ENCODE measurements at places on chromosomes 4 and X. TPM values are rescaled to one million over a fixed set of nuclear protein-coding genes. Genes with fewer than 3 reads are reported as not detected.

- H3K4me3 ChIP-seq = no peak overlapping the region
- H3K36me3 ChIP-seq = no peaks in the 10 kb centered on the region
- no peak for DNase-seq
- no peaks in the 10 kb centered on the region for H3K4me1 ChIP-seq
Measured at GRCh38 chr4:140439644-140440142, 12.2 kb upstream of the CLGN start.

DNA sequence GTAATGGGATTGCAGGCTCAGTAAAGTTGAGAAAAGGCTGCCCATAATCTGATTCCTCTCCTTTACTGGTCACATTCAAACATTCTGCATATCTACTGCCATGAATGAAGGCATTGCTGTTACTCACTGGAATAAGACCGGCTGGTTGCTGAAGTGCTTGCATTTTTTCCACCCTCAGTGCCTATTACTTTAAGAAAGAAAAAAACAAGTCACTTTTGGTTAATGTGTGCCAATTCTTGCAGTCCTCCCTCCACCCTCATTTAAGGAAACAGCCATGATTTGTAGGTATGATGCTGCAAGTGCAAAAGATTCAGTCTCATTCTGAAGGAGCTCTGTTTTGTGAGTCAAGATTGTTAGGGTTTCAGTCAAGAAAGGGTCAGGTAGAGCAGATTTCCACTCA is 94.9 kb downstream of the EMCN start:
- no peaks in the 10 kb centered on the region for H3K4me1 ChIP-seq
- H3K27ac ChIP-seq = no peak overlapping the region
- no peak overlapping the region for H3K4me3 ChIP-seq
- DNase-seq = no peak
- H3K36me3 ChIP-seq = no peaks in the 10 kb centered on the region
- no peaks in the 10 kb centered on the region for H3K27me3 ChIP-seq

- H3K4me1 ChIP-seq = no peaks in the 10 kb centered on the region
- H3K27ac ChIP-seq = no peak overlapping the region
- H3K36me3 ChIP-seq = no peaks in the 10 kb centered on the region
- no peak overlapping the region for H3K4me3 ChIP-seq
- DNase-seq = no peak
- no peaks in the 10 kb centered on the region for H3K27me3 ChIP-seq
Measured at GRCh38 chrX:135981668-135982067, 3.6 kb upstream of the SLC9A6 start.

DNA sequence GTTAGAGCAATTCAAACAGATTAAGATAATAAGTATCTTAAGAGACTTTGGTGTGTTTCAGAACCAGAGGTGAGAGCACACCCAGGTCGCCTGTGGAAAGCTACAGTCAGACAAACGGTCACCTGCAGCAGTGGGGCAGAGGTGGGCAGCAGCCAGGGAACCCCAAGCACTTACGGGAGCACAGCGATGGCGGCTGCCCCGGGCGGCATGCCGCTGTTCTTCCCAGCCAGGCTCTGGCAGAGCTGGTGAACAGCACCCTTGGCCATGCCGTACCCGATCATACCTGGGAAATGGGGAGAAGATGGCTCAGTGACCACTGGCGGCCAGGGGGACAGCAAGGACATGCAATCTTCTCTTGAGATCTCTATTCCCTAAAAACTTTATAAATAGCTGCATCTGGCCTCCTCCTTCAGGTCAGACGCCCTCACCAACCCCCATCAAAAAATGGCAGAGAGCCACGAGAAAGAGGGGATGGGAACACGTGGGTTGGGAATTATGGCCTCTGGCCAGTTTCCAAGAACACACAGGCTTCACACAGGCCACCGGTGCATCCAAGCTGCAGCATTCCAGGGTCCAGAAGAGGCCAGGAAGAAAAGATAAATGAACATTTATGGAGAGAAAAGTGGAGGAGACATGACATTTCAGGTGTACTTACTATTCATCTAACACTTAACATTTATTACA is 19.7 kb downstream of the QDPR start:
- no peak for DNase-seq
- peaks cover 33% of the 10 kb centered on the region for H3K4me1 ChIP-seq

The MAP9 gene
- 2.0 TPM for total RNA-seq

DNA sequence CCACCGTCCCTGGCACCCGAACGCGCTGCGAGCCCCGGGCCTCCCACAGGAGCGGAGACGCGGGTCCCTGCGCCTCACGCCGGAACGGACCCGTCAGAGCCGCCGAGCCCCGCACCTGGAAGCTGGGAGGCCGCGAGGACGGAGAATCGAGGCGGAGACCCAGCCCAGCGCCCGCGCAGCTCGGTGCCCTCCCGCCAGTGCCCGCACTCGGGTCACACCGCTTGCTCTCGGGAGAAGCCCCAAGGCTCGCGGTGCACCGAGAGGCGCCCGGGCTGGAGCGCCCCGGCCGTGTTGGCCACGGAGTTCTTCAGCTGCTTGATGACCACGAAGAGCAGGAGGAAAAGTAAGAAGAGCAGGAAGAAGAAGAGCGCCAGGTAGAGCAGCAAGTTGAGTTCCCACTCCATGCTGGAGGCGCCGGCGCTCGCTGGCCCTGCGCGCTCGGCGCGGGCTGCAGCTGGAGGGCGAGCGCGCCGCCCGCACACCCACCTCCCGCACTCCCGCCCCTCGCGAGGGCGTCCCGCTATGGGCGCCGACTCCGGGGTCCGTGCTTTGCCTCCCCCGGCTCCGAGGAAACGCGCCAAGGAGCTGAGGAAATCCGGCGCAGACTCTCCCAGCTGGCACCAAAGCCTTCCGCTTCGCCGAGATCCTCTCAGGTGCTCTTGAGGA is at the start of gene SMIM43:
SMIM43 (minus strand) TSS at position 463 of the 666 bp plus-strand sequence; CDS start at position 404, 59 bp downstream.
- H3K36me3 ChIP-seq = no peaks in the 10 kb centered on the region
- H3K4me1 ChIP-seq = peaks cover 3% of the 10 kb centered on the region
- no peak within 1 kb of the TSS for H3K4me3 ChIP-seq
- no peak within 1 kb of the TSS for H3K27ac ChIP-seq

The AKAP17A gene
- total RNA-seq = 49.1 TPM

DNA sequence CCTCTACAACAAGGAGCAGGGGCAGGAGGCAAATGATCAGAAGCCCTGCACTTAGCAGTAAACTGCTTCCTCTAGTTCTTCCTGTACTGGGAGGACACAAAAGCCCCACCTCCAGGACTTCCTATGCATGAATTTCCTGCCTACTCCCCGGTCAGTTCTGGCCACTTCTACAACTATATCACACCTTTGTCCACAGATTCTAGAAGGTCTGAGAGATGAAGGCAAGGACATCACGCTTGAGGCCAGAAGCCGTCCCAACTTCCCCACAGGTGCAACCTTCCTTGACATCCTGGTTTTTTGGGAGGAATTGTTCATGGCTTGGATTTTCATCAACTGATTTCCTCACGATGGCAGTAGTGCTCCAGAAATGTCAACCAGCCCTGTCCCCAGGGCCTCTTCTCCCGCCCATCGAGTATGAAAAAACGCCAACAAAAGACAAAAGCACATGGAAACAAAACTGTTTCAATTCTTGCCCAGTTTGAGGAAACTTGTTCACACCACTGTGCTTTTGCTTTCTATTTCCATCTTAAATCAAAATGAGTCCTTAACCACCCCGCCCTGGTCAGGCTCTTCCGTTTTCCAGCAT is 206.5 kb upstream of the STK26 start:
- no peak overlapping the region for H3K4me3 ChIP-seq
- peaks cover 17% of the 10 kb centered on the region for H3K4me1 ChIP-seq
- no peaks in the 10 kb centered on the region for H3K36me3 ChIP-seq
- DNase-seq = no peak

The ZNF732 gene
- total RNA-seq = 0.89 TPM

GRCh38 chr4:79651456-79651855 is 243.4 kb upstream of the GK2 start:
- no peak for DNase-seq
- no peaks in the 10 kb centered on the region for H3K27me3 ChIP-seq
- H3K27ac ChIP-seq = no peak overlapping the region
- no peaks in the 10 kb centered on the region for H3K36me3 ChIP-seq

GRCh38 chr4:11328401-11328800 is 100.3 kb downstream of the HS3ST1 start:
- H3K4me3 ChIP-seq = no peak overlapping the region
- H3K36me3 ChIP-seq = no peaks in the 10 kb centered on the region
- no peaks in the 10 kb centered on the region for H3K27me3 ChIP-seq
- no peak overlapping the region for H3K27ac ChIP-seq
- no peak for DNase-seq

DNA sequence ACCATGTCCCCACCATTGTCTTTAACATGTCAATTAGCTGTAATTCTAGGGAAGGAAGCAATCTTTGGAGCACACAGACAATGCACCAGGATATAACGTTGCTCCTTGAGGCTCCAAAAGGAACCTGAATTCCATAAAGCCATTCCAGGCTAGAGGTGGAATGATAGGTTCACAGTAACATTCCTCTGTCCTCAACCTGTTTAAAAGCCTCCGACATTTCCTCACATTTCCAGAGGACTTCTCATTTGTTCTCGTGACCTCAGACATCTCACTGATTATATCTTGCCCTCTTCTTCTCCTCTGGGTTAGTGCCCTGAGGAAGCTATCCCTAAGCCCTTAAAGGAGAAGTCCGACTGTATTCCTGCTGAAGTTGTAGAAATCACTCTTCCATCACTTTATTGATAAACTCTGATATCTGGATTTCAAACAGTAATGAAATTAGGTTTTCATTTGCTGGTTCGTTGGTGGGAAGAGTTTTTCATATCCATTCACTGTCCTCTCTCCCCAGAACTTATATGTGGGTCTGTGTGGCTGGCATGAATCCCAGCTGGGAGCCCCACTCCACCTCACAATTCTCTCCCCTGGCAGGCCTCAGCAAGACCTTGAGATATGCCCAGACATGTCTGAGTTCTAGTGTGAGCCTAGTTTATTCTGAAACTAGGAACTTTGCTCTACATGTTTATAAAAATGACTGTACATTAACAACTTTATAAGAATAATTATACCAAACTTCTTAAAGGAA is 44.2 kb upstream of the PRSS12 start:
- no peaks in the 10 kb centered on the region for H3K36me3 ChIP-seq
- DNase-seq = no peak
- no peak overlapping the region for H3K27ac ChIP-seq
- H3K27me3 ChIP-seq = no peaks in the 10 kb centered on the region
- H3K4me3 ChIP-seq = no peak overlapping the region

DNA sequence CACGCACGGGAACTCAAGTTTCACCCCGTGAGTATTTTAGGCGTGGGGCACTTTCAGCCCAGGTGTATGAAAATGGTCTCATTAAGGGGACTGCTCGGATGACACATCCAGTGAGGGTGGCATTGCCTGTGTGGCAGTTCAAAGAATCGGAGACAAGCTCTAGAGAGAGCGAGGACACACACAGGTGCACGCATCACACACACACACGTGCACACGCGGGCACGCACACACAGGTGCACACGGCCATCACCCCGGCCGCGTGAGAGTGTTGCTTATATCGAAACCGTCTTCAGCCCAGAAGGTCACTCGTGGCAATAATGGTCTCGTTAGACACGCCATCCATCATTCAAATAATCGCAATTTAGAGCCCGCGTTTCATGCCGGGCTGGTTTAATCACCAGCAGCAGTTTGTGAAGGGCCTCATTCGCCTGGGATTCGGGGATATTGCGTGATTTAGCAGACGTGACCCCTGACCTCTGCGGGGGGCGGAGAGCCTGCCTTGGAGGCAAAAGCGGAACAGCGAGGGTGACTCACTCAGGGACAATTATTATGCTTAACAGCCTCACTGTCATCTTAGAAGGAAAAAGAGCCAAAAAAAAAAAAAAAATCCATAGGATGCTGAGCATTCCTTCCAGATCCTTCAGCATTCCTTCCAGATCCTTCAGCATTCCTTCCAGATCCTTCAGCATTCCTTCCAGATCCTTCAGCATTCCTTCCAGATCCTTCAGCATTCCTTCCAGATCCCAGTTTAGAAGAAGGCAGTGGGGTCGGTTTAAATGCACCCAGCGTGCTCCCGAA is 89.4 kb upstream of the PPP2R3B start:
- no peaks in the 10 kb centered on the region for H3K27me3 ChIP-seq
- H3K4me3 ChIP-seq = no peak overlapping the region
- H3K4me1 ChIP-seq = no peaks in the 10 kb centered on the region
- no peak overlapping the region for H3K27ac ChIP-seq
- DNase-seq = no peak

- no peak overlapping the region for H3K27ac ChIP-seq
- no peaks in the 10 kb centered on the region for H3K4me1 ChIP-seq
- H3K4me3 ChIP-seq = no peak overlapping the region
- no peaks in the 10 kb centered on the region for H3K27me3 ChIP-seq
Measured at GRCh38 chr4:59814402-59815010, 1385.6 kb upstream of the ADGRL3 start.

The EOLA2 gene
- 10.5 TPM for total RNA-seq

DNA sequence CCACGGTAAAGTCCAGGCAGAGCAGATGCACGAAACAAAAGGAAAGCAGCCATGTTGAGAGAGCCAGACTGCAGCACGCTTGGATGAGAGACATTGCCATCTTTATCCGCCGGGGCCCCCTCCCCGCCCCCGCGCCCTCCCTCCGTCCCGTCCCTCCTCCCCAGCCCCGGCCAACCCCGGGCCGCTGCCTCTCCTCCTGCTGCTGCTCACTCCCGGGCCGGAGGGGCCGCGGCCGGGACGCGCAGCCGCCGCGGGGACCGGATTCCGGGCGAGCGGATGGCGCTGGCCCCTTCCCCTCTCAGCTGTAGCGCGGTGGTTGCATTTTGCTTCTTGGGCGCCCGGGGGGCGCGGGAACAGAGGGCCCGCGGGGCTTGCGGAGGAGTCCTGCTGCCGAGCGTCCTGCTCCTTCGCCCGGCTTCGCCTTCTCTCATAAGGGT is 542 bp downstream of the RNF150 start:
- H3K27me3 ChIP-seq = peaks cover 3% of the 10 kb centered on the region

GRCh38 chrX:153435845-153436244 is 10.0 kb downstream of the TREX2 start:
- DNase-seq = no peak
- H3K4me1 ChIP-seq = no peaks in the 10 kb centered on the region
- no peaks in the 10 kb centered on the region for H3K27me3 ChIP-seq
- H3K27ac ChIP-seq = no peak overlapping the region

- no peak overlapping the region for H3K4me3 ChIP-seq
- H3K27me3 ChIP-seq = no peaks in the 10 kb centered on the region
- H3K4me1 ChIP-seq = no peaks in the 10 kb centered on the region
- peak; percentile 10 for DNase-seq
- H3K27ac ChIP-seq = no peak overlapping the region
Measured at GRCh38 chr4:3339577-3339976, 46.8 kb downstream of the RGS12 start.

- H3K4me1 ChIP-seq = no peaks in the 10 kb centered on the region
- DNase-seq = no peak
- no peaks in the 10 kb centered on the region for H3K27me3 ChIP-seq
- no peak overlapping the region for H3K4me3 ChIP-seq
- H3K27ac ChIP-seq = no peak overlapping the region
- no peaks in the 10 kb centered on the region for H3K36me3 ChIP-seq
Measured at GRCh38 chrX:34140816-34141215, 8.7 kb upstream of the FAM47A start.

The TEX11 gene
- total RNA-seq = 0.08 TPM

- no peak overlapping the region for H3K27ac ChIP-seq
- no peaks in the 10 kb centered on the region for H3K4me1 ChIP-seq
- H3K36me3 ChIP-seq = no peaks in the 10 kb centered on the region
- no peak overlapping the region for H3K4me3 ChIP-seq
Measured at GRCh38 chr4:88533937-88534750, 10.6 kb upstream of the PYURF start.

- H3K36me3 ChIP-seq = no peaks in the 10 kb centered on the region
- no peak for DNase-seq
- no peak overlapping the region for H3K4me3 ChIP-seq
- no peaks in the 10 kb centered on the region for H3K27me3 ChIP-seq
Measured at GRCh38 chr4:158818560-158819140, 49.8 kb downstream of the FNIP2 start.

GRCh38 chr4:145552181-145552822 is 66.9 kb upstream of the MMAA start:
- H3K27ac ChIP-seq = no peak overlapping the region
- no peak for DNase-seq
- no peaks in the 10 kb centered on the region for H3K27me3 ChIP-seq
- H3K4me1 ChIP-seq = no peaks in the 10 kb centered on the region

All from liver (tissue), 10 donors.